Dermis microvascular lymphatic vessel endothelial cell (primary cell): ENCODE measurements at places on chromosomes 16 and 17.

- DNase-seq: no peak
Measured at GRCh38 chr17:33019161-33019890, 27.7 kb downstream of the SPACA3 start.

- DNase-seq: no peak
Measured at GRCh38 chr17:33292201-33292980, 704 bp downstream of the ASIC2 start.

- no peak for DNase-seq
Measured at GRCh38 chr16:4097826-4098240, 18.4 kb downstream of the ADCY9 start.

GRCh38 chr16:11615748-11616447 is 29.2 kb upstream of the LITAF start:
- DNase-seq: no peak

DNA sequence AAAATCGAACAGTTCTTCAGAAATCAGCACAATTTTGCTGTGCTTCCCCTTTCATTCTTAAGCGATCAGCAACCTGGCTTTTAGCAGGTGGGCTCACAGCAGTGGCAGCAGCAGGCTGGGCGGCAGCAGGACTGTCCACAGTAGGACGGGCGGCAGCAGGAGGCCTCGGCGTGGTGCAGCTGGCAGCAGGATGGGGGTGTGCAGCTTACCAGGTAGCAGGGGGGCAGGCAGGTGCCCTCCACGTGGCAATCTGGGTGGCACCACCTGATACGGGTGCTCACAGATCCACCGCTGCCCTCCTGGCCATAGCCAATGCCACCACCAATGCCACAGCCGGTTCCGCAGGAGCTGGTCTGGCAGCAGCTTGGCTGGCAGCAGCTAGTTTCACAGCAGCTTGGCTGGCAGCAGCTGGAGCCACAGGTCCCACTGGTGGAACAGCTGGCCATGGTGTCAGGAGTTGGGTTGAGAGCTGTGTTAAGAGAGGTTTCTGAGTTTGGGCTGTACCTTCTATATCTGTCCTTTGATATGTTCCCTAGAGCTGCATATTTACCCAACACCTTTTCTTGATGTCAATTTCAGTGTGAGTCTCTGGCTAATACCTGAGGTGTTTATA is at the start of gene KRTAP1-4:
Gene KRTAP1-4 (minus strand): TSS at position 563 of the 613 bp plus-strand sequence. CDS start 117 bp downstream, at position 446.
- no peak for DNase-seq

GRCh38 chr17:29649359-29649758 is 26.6 kb upstream of the CORO6 start:
- DNase-seq: no peak

DNA sequence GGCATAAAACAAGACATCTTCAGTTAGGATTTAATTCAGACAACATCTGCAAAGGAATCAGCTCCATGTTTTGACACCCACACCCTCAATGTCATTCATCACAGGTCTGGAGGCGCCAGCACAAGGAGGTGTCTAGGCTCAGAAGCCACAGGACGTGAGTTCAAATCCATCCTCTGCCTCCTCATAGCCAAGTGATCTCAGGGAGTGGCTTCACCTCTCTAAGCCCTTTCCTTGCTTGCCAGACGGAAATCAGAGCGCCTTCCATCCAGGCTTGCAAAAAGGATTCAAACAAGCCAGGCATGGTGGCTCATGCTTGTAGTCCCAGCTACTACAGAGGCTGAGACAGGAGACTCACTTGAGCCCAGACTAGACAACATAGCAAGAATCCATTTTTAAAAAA is 84.6 kb downstream of the GSG1L start:
- no peak for DNase-seq

DNA sequence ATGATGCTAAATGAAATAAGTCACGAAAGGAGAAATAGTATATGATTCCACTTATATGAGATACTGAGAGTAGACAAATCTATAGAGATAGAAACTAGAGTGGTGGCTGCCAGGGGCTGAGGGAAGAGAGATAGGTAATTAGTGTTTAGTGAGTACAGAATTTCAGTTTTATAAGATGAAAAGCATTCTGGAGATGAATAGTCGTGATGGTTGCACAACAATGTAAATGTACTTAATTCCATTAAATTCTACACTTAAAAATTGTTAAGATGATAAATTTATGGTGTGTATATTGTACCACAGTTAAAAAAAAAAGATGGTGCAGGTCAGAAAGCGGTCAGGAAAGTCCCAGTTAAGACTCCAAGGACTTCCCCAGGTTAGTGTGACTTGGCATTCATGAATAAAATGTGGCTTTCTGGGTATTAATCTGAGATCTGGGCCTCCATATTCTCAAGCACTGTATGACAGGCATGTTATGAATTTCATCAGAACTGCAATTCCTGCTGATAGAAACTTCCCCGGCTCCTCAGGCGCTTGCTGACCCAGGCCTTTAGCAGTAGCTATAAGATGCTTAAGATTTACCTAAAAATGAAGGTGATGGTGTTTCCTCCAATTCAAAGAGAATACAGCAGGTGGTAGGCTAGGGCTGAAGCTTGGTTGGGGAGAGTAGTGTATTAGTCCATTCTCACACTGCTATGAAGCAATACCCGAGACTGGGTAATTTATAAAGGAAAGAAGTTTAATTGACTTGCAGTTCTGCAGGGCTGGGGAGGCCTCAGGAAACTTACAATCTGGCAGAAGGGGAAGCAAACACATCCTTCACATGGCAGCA is 115.3 kb upstream of the SOX9 start:
- no peak for DNase-seq

DNA sequence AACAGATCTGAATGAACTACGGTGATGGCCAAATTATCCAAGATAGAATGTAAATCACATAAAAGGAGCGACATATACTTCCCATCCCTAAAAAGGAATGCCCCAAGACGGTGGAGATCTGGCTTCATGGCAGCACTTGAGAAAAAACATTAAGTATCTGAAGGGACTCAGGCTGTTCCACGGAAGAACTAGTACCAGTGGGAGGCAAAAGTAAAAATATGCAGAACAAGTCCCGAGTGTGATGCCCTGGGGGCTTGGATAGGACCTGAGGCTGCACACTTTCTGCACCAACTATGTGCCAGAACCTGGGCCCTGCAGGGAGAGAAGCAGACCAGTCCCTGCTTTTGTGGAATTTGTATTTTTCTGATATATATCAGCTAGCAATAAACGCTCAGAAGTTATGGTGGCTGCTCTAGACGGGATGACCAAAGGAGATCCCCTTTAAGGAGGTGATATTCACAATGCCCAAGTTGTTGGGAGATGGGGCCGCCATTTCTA is 539 bp upstream of the CKLF start:
- DNase-seq: no peak

DNA sequence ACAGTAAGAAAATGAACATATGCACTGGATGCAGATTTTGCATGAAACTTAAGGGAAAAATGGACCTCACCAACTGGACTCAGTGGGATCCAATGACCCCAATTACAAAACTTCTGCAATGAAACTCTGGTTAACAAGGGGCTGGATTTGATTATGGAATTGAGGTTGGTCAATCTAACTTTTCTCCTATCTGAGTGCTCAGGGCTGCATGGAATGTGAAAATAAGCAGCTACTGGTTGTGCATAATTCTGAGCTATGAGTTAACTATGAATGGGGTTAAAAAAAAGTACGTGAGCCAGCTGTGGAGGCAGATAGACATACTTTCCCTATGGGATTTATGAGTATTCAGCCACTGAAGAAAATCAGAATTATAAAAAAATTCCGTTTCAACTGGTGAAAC is 9.2 kb downstream of the FAM20A start:
- DNase-seq: no peak

DNA sequence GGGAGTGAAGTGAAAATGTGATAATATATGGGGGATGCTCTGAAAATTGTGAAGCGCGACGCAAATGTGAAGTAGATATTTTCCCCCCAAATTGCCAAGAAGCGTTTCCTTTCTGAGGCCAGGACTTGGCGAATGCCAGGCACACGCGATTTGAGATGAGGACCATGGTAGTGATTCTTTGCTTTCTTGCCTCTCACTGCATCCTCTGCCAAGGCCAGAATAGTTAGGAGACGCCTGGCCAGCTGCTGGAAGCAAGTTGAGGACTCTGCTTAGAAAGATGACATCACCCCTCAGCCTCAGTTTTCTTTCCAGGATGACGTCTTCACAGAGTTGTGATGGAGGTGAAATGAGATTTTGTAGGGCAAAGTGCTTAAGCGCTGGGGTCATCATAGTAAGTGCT is 25.9 kb downstream of the PIPOX start:
- DNase-seq: no peak

- DNase-seq: no peak
Measured at GRCh38 chr17:60296177-60296576, 95.8 kb downstream of the USP32 start.

DNA sequence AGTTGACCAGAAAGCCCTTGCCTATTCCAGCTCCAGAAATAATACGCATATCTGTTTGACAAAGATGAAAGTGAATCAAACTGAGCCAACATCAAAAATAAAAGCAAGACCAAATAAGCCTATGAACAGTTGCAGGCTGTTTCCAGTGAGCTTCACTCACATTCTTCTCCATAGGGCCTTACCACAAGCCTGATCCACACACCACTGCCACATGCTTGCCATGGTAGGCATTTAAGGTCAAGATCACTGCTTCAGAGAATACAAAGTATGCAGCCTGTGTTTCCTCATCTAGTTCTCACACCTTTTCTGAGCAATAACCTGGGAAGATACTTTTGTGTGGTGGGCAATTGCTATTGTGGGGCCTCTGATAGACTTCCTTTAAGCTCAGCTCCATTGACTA is 1060.2 kb downstream of the CDH11 start:
- DNase-seq: no peak

GRCh38 chr17:77323413-77324171 is 182.8 kb downstream of the SEC14L1 start:
- no peak for DNase-seq

- DNase-seq: no peak
Measured at GRCh38 chr16:75837264-75837663, 111.0 kb upstream of the CPHXL start.

- no peak for DNase-seq
Measured at GRCh38 chr17:44930667-44931066, 15.4 kb upstream of the GFAP start.

GRCh38 chr16:19805459-19806162 is 79.0 kb downstream of the GPRC5B start:
- DNase-seq: no peak

DNA sequence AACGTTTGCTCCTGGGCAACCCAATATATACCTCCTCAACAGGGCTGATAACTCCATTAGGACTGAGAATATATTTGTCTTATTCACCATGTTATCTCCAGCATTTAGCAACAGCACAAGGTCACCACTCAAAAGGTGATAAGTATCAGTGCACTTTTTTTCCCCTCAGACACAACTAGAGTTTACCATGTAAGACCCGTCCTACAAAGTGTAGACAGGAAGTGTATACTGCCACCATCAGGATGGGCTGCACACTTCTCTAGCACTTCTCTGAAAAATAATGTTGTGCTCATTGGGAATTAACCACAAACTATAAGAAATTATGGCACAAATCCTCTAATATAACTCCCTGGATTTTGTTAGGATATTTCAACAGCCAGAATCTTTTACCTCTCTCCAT is 5.7 kb upstream of the VAT1L start:
- no peak for DNase-seq

GRCh38 chr16:11229906-11230305 is 26.1 kb downstream of the SOCS1 start:
- DNase-seq: no peak

- DNase-seq: no peak
Measured at GRCh38 chr16:57889522-57889921, 81.4 kb downstream of the CNGB1 start.

GRCh38 chr17:57433452-57433851 is 177.1 kb downstream of the MSI2 start:
- DNase-seq: no peak

GRCh38 chr17:31433811-31434726 is 42.6 kb downstream of the RAB11FIP4 start:
- DNase-seq: no peak

GRCh38 chr17:45704251-45704650 is 79.9 kb upstream of the CRHR1 start:
- DNase-seq: no peak

DNA sequence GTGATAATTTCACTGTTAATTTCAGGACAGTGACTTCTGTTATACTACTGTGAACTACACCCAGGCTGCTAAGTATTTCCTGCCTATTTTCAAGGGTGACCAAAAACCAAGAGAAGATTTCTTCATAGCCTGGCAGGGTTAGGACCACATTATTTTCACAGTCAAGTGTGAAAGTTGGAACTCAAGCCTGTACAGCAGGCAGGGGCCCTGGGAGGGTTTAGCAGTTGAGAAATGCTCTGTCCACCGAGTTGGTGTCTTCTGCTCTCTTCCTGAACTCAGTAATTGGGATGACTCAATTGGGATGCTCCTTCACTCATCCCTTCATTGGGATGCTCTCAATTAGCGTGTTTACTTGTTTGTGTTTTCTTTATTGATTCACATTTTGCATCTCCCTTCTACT is 347.3 kb upstream of the CDH11 start:
- no peak for DNase-seq

- DNase-seq: no peak
Measured at GRCh38 chr17:63701868-63702720, 2.2 kb upstream of the LIMD2 start.

DNA sequence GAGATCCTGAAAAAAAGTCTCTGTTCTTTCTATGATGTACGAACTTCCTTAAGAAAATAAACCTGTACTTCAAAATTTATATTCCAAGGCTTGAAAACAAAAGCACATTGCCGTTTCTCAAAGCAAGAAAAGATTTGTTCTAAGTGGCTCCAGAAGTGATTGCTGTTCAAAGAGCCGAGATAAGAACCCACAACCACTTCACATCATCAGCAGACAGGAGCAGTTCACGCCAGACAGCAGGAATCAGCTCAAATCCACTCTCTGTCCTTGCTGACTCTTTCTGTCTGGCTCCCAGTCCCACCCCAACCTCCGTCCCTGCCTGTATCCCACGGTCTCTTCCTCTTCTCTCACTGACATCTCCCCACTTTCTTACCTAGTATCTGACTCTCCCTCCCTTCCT is 85.0 kb upstream of the MYOCD start:
- DNase-seq: no peak

GRCh38 chr16:57889960-57890751 is 80.8 kb downstream of the CNGB1 start:
- DNase-seq: no peak

GRCh38 chr17:63476459-63476853 is 405 bp upstream of the ACE start:
- DNase-seq: peak; percentile 36

DNA sequence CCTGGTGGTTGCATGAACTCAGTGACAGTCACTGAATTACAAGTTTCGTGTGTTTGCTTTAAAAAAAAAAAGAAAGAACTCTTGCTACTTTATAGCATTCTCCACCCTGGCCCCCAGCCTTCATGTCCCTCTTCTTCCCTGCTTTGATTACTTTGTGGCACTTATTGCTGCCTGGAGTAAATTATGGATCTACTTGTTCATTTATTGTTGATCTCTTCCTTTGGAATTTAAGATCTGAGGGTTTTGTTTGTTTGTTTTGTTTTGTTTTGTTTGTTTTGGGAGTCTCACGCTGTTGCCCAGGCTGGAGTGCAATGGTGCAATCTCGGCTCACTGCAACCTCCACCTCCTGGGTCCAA is 126.5 kb downstream of the ABCC6 start:
- DNase-seq: no peak

- DNase-seq: no peak
Measured at GRCh38 chr17:53719229-53719628, 103.5 kb upstream of the KIF2B start.
